ENCODE measurements at places on chromosomes 3 and 15.

DNA sequence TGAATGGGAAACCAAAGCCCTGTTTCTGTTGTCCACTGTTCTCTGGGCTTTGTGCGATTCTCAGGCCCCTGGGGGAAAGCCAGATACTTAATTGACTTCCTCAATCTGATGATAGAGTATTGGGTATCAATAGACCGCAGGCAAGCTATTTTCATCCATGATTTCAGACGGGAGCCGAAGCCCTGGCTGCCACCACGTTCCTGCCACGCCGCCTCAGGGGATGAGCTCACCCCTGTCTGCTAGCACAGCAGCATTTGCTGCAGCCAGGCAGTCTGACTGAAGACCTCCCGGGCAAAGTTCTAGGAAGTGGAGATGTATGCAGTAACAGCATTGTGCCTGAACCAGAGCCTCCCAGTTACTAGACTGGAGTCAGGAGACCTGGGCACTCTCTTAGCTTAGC, 69.8 kb downstream of the ISG20 start:
- no peak for DNase-seq

DNA sequence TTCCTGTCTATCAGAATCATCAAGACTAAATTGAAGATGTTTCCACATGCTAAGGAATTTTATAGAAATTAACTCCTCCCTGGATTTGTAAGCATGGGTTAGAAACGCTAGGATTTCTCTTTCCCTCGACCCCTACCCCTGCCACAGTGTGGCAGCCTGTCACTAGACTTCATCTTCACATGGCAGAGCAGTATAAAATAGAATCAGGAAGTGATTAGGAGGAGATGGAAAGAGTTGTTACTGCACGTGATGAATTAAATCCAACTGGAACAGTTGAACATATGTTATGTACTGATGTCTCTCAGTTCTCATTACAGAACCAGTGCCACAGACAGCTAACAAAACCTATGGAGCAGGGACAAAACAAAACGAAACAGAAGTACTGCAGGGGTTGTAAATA, 130.0 kb upstream of the BNIP2 start:
- no peak for DNase-seq

DNA sequence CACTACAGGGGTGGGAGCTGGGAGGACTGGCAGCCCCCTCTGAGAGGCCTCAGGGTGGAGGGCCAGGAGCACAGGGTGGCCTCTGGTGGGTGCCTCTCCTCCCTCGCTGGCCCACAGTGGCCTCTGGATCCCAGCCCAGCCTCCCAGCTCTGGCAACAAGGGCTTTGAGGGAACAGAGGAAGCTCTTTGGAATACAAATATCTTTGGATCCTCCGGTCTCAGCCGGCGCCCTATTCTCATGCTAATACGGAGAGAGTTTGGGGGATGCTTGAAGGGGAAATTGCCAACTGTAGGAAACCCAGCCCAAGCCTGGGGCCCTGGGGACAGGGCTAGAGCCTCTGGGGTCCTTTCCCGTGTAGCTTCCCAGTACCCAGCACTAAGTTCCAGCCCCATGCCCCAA, 33.4 kb upstream of the INSYN1 start:
- no peak for DNase-seq

DNA sequence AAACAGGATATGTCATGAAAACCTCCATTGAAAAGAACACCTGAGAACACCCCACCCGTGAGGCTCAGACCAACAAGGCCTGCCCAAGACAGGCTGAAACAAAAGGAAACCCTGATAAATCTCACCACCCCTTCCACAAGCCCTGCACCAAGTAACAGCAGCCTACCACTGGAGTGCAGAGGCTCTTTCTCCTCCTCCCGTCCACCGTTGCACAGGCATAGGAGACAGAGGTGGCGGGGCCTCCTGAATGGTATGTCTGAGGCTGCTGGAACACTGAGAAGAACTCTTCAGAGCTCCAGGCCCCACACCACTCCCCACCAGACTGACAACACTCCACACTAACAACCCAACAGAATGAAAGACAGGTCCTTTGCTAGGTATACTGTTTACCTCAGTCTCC, 21.4 kb downstream of the CHDH start:
- no peak for DNase-seq

DNA sequence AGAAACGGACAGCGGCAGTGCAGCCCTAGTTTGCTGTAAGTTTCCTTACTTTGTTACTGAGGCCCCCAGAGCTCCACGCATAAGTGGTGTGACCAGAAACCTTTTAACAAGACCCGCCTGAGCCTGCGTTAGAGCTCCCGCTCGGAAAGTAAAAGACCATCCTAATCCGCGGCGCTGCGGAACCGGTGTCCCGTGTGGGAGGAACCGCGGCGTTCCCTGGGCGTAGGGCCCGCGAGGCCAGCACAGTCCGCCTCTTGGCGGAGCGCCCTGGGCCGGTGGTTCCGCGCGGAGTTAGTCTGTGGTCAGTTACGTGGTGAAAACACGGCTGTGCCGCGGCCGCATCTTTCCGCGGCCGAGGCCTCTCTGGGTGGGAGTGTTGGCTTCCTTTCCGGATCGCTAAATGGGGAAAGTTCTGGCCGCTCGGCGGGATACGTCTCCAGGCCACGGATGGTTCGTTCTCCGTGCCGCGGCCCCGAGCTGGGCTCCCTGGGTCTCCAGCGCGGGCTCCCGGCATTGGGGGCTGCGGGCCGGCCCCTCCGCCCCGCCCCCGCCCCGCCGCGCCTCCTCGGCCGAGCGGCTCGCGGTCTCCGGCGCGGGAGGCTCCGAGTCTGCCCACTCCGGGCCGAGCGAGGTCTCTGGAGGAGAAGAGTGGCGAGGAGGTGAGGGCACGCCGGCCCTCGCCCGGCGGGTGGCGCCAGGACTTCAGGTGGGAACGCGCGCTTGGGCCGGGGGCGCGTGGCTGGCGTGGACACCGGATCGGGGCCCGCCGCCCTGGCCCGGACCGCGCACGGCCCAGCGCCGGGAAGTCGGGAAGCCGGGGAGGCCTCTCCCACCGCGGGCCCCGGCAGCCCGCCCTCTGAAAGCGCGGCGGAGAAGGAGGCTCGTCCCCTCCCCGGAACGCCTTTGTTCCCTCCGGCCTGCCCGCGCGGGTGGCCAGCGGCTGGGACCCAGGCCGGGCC, 754 bp downstream of the B3GNT5 start:
- peak; percentile 94 for DNase-seq

DNA sequence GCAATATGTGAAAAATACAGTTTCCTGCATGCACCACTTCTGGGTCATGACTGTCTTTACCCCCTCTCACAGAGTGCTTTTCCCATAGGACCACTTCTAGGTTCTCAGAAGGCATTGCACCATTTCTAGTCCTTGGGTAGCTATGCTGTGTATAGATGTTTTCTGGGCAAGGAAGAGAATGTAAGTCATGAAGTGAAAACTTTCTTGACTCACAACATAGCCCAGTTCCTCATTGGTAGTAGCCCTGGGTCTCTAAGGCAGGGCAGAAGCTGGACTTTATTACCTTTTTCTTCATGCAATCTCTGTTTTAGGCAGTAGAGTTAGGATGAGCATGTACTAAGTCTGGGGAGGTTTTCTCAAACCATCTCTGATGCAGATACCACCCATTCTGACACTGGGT, 203.1 kb downstream of the EPHB1 start:
- no peak for DNase-seq

DNA sequence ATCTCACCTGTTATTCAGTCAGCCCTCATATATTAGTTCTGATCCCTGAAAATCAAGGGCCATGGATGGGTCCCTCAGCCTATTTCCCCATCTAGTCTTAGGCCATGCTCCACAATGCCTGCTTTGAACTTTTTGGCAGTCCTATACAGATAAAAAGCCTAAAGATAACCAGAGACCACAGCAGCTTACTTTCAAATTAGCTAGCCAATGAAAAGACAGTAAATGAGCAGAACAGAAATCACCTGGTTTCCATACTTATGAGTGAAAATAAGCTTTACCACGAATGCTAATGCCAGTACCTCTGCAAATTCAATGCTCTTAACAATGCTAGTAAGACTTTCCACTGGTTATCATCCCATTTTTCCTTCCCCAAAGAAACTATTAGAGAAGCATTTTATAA, 141.6 kb upstream of the SPRED1 start:
- no peak for DNase-seq

GRCh38 chr3:51786267-51786666, 7.2 kb upstream of the IQCF6 start:
- DNase-seq, result no peak

DNA sequence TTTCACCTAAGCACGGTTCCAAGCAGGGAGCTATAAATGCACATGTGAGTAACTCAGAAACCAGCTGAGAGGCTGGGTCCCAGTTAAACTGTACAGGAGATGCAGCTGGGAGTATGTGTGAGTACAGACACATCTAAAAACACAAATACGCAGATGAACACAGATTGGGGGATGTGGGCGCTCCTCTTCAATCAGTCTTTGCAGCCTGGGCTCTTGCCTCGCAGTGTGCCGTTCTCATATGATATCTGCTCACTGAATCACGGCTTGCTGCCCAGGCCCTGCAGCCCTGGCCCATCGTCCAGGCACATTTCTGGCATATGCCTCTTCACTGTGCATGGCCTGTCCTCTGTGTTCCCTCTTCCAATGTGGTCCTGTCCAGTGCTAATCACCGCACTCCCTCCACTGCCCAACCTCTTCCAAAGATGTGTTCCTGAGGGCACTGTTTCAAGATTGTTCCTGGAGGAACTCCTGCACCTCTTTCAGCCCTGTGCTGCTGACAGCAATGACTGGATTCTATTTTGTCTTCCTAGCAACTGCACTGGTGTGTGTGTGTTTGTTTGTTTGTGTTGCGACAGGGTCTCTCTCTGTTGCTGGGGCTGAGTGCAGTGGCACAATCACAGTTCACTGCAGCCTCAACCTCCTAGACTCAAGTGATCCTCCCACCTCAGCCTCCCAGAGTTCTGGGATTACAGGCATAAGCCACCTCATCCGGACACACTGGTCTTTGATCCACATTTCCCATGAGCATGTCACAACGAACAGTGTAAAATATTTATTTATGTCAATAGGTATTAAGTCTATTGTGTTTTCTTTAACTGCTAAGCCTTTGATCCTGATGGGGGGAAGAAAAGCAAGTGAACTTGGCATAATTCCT, 17.0 kb downstream of the CA12 start:
- no peak for DNase-seq

- peak; percentile 43 for DNase-seq
Observed at GRCh38 chr3:71585131-71585530, 1.6 kb upstream of the FOXP1 start.

DNA sequence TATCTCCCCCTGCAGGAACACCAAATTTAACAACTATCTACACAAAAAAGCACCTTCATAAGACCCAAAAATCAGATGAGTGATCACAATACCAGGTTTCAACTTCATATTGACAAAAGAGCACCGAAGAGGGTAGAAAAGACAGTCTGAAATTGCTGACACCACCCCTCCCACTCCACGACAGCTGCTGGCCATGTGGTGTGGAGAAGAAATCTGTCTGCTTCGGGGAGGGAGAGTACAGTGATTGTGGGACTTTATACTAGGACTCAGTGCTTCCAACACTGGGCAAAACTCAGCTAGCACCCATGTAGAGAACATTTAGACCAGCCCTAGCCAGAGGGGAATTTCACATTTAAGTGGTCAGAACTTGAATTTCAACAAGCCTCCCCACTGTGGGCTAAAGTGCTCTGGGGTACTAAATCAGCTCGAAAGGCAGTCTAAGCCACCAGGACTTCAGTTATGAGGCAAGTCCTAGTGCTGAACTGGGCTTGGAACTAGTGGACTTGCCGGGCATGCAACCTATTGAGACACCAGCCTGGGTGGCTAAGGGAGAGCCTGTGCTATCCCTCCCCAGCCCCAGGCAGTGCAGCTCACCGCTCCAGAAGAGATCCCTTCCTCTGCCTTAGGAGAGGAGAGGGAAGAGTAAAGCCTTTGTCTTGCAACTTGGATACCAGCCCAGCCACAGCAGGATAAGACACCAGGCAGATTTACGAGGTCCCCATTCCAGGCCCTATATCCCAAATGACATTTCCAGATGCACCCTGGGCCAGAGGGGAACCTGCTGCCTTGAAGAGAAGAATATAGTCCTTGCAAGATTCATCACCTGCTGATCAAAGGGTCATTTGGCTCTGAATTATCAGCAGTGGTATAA, 44.6 kb upstream of the POU1F1 start:
- no peak for DNase-seq

DNA sequence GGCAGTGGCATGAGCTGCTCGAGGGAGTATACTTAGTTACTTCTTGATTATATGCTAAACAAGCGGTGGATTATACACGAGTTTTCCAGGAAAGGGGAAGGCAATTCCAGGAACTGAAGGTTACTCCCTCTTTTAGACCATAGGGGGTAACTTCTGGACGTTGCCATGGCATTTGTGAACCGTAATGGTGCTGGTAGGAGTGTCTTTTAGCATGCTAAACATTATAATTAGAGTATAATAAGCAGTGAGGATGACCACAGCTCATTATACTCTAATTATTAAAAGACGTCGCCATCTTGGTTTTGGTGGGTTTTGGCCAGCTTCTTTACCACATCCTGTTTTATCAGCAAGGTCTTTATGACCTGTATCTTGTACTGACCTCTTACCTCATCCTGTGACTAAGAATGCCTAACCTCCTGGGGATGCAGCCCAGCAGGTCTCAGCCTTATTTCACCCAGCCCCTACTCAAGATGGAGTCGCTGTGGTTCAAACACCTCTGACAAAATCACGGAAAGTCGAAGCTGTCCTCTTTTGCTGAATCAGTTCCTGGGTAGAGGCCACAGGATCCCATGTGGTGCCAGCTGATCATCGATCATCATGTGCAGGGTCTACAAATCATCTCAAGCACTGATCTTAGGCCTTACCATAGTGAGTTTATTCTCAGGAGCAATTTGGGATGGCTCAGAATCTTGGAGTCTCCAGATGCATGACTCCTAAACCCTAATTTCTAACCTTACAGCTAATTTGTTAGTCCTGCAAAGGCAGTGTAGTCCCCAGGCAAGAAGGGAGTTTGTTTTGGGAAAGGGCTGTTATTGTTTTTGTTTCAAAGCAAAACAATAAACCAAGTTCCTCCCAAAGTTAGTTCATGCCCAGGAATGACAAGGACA, 149.1 kb downstream of the TJP1 start:
- DNase-seq, result no peak

- no peak for DNase-seq
Observed at GRCh38 chr15:86349565-86349964, 269.9 kb downstream of the AGBL1 start.

DNA sequence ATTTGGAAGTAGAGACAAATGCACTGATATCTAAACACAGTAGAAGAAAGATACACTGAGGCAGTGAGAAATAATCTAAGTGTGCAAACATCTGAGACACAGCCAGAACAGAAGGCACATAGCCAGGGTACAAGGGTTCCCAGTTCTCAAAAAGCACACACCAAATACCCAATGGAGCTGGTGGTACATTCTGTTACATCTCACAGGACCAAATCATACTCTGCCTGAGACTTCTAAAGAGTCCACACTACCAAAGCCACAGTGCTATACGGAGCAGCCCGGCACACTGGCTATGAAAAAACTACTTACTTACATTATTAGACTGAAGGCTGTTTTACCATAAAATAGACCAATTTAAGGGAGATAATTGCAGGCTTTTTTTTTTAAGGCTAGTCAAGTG, 19.3 kb downstream of the CLPX start:
- DNase-seq, result no peak

- no peak for DNase-seq
Observed at GRCh38 chr3:53416530-53416929, 69.2 kb upstream of the DCP1A start.
